ENCODE measurements at places on chromosomes 1 and 21.
A peak's percentile ranks its signal among the peaks of the same experiment; 100 is the strongest.

DNA sequence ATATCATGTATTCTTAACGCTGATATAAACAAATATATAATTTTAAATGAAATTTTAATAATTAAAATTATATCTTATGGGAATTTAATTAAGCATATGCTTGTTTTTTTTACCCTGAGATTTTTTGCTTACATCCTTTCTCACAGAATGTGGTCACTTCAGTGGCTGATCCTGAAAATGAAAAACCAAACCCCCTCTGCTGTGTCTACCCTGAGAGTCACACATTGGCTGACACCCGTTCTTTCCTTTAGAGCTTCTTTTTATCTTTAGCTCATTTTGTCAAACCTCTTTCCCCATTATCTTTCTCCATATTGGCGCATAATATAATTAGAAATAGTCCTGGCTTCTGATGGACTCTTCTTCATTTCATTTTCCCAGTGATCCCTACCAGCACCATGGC is 10.8 kb upstream of the CACYBP start:
- no peak for DNase-seq

DNA sequence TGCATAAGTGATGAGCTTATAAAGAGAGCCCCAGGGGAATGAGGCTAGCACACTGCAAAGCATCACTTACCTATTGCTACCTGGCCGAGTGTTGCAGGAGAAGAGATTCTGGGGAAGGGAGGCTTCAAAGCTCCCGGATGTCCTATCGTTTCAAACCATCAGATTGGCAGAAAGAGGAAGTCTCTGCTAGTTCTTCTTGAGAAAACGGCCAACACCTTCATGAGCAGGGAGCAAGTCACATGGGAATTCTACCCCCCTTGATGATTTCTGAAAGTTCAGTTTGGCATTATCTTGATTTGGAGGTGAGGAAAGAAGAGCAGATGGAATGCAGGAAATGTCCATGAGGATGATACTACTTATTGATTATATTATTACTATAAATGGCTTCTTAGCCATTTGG is 16.2 kb downstream of the SYF2 start:
- no peak for DNase-seq

DNA sequence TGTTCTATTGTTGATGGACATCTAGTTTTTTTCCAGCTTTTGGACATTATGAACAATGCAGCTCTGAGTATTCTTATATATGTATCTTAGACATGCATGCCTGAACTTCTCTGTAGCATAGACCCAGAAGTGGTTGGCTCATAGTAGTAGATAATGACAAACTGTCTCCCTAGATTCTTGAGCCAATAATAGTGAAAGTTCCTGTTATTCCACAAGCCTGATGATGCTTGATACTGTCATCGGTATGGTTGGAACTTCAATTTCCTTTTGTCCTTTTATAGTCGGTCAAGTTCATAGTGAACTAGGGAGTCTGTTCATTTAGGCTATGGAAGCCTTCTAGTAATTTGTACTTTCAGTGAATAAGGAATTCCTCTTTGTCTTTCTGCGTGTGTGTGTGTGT is 56.8 kb downstream of the MTR start:
- peak; percentile 5 for DNase-seq

GRCh38 chr1:44021581-44022321 is 9.5 kb downstream of the SLC6A9 start:
- DNase-seq, result no peak

DNA sequence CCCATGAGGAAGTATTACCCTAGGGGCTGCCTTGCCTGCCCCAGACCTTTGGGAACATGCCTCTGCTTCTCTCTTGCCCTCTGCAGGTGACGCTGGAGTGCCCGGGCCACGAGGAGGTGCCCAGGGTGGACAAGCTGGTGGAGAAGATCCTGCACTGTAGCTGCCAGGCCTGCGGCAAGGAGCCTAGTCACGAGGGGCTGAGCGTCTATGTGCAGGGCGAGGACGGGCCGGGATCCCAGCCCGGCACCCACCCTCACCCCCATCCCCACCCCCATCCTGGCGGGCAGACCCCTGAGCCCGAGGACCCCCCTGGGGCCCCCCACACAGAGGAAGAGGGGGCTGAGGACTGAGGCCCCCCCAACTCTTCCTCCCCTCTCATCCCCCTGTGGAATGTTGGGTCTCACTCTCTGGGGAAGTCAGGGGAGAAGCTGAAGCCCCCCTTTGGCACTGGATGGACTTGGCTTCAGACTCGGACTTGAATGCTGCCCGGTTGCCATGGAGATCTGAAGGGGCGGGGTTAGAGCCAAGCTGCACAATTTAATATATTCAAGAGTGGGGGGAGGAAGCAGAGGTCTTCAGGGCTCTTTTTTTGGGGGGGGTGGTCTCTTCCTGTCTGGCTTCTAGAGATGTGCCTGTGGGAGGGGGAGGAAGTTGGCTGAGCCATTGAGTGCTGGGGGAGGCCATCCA is 7.8 kb upstream of the HTR6 start:
- no peak for DNase-seq

DNA sequence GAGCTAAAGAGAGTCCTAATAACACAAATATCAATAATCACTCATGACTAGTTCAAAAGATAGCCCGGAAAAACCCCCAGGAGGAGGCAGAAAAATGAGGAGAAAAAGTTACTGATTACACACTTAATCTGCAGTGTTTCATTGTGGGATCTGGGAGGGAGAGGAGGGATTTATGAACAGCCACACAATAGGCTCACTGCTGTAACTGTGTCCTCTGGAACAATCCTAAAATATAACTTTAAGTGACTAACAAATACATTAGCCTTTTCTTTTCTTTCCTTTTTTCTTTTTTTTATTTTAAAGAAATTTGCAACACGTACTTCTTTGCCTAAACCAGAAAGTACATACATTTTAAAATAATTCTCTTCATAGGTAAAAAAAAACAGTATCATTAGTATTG is 106.3 kb upstream of the LBR start:
- no peak for DNase-seq

DNA sequence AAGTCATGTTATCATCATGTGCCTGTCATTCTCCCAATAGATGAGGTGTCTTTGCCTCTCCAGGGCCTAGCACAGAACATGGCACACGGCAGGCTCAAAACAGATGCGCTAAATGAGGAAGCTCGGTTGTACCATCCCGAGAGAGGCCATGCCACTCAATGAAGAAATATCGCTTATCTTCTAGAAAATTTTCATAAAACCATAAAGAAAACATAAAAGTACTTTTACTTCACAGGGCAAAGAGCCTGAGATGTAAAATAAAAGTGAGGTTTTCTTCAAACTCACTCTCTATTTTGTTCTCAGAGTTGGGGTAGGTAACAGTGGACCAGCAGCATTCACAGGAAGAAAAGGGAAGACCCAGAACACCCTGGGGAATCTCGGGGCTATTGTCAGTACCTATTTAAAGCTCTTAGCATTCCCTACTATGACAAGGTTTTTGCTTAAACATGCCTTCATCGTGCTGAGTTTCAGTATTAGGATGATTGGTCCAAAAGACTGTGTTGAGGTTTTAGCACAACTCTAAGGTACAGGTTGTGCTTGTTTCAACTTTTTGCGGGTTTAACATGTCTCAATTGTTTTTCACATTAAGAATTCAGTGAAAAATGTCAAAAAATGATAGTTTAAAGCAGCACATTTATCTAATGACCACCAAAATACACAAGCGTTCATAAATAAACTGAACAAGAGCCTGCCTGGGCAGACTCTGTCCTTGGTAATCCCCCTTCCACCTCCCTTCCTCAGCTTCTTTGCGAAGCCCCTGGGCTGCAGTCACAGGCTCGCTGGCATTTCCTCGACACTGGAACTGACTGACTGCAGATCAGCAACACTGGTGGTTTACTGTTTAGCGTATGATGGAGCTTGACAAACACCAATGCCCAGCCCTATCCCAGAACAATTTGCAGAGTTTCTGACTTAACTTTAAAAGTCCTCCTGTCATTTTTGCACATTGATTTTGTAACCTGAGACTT is 55.6 kb downstream of the COQ8A start:
- DNase-seq, result no peak

DNA sequence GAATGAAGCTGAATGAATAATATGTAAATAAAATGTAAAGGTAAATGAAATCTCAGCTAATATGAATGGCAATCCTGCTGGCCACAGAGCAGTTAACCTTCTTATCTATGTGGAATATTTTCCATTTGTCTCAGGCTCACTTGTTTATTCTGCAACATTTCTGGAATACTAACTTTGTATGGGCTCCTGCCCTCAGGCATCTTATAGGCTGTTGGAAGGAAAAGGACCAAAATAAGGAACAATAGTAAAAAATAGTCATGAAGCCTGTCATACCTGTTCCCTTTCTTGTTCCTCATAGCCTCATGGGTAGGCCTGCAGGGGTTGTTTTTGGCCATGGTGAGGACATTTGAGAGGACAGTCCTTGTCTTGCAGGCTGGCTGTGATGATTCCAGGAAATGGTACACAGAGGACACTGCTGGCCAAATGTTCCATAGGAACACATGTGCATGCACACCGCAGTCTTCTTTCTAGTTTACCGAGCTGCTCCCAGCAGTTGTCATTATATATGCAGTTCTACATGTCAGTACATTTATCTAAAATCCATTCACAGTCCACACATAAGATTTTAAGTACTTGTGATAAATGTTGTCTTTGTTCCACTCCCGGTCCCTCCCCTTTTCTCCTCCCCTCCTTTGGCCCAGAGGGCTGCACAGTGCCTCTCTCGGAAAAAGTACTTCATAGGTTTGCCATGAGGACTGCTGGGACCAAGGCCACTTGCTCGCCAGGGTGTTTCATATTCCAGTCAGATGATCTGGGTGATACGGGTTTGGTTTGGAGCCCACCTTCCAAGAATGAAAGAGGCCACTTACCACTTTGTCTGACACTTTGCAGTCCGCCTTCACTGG is 15.2 kb upstream of the KCNQ4 start:
- no peak for DNase-seq

- peak; percentile 47 for DNase-seq
Measured at GRCh38 chr1:44652445-44653106, 21.7 kb downstream of the TMEM53 start.

DNA sequence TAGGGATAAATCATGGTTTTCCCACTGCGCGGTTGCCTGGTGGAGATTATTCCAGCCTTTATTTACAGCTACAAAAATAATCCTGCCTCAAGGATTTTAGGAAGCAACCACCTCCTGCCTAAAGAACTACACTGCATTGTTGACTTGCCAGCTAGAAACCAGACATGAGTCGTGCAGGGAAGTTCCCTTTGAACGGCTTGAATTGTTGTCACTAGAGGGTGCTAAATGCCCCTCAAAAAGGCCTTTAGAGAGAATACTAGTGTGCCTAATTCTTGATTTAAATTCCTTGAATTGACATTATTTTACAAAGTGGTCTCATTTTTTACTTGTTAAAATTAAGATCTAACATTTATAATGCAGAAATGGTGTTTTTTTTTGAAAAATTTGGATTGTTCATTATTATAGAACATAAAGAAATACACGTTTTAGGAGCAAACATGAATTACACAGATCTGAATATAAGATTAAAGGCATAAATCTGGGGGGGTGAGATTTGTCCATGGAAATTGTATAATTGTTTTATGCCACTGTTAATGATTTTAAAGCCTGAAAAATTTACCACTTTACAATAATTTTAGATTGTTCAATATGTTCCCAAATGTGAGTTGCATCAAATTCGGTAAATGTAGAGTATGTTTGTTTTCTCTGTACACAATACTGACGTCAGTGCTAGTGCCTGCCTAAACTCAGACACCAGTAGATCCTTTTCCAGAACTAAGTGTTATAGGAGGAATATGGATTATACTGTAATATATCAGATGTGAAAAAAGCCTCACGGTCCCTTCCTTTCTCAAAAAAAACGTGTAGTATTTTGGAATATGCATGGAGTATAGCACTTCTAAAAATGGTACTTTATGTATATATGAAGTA is 7.6 kb upstream of the ERG start:
- DNase-seq, result peak; percentile 76

- DNase-seq, result no peak
Measured at GRCh38 chr1:87410776-87411480, 82.2 kb downstream of the LMO4 start.

DNA sequence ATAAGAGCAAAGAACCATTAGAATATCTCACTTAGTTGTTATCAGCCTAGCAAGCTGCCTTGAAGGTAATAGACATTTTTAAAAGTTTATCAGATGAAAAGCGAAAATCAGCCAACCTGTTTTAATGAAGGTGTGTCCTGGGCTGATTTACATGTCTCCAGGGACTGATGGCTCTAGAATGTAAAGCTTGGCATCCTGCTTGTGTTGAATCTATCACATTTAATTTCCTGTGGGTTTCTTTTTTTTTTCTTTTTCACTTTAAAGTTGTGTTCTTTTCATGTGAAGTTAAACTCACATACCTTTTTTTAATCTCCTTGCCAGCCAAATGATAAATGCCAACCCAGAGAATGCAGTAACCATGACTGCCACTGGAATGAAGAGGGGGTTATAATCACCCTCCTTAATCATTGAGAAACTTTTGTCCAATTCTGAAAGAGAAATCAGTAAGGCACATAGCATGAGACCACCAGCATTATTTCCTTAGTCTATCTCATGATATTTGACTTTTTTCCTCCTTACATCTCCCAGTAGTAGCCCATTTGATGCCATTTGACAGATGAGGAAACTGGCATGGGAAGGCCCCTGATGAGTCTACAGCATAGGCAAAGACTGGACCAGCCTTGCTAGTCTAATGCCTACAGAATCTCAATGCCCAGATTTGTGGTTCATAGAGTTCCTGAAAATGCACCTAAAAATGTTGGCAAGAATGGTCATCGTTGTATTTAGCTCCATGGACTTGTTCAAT is 10.0 kb downstream of the SELL start:
- no peak for DNase-seq

- peak; percentile 53 for DNase-seq
Measured at GRCh38 chr1:190022709-190023108, 455.0 kb downstream of the BRINP3 start.

DNA sequence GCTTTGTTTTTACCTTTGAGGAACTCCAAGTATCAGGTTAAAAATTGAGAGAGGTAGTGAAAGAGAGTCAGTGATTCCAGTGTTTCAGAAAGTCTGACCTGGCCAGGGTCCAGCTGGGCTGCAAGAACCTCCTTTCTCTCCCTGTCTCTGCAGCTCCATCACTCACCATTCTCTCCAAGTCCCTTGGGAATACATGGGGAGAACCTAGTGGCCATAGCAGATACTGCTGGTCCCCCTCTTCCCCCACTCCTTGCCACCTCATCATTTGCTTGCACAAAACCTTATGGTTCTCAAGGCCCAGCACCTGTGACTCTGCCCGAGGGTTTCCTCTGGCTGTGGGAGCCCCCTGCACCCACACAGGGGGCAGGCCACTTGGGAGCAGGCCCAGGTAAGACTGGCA is 279.5 kb downstream of the KIF26B start:
- no peak for DNase-seq

GRCh38 chr1:55060133-55060999 is 21.0 kb downstream of the PCSK9 start:
- DNase-seq, result no peak

DNA sequence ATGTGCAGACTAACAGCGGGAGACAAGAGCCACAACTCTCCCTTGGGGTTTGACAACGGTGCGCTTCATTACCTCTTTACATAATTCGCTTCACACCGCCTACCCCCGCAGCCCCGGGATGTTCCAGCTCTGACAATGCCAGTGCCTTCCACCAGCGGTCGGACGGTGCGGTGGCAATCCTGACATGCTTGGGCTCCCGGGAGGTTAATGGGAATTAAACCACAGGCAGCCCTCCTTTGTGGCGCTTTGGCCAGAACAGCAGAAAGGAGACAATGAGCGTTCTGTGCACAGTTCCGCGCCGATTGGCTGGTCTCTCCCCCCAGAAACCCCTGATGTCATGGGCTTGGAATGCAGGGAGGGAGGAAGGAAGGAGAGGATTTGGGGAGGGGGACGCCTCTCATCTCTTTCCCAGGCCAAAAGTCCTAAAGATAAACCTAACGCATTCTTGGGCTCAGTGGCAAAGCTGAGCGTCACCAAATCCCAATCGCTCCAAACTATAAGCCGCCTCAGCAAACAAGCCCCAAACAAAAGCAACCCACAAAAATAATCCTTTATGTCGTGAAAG is 1.3 kb downstream of the CNN3 start:
- peak; percentile 84 for DNase-seq
